Stimulated activated CD4-positive, alpha-beta T cell treated with anti-CD3 and anti-CD28 coated beads, Interleukin-1b, Interleukin-23, amount 100 ng/mL, for 4 hours (primary cell): ENCODE measurements at places on chromosomes 1 and 21.

GRCh38 chr1:221756830-221757551 lies 15.1 kb upstream of the DUSP10 start:
- DNase-seq: no peak

- DNase-seq: no peak
These were observed 480.2 kb upstream of the RUNX1 start for GRCh38 chr21:35529171-35529863.

DNA sequence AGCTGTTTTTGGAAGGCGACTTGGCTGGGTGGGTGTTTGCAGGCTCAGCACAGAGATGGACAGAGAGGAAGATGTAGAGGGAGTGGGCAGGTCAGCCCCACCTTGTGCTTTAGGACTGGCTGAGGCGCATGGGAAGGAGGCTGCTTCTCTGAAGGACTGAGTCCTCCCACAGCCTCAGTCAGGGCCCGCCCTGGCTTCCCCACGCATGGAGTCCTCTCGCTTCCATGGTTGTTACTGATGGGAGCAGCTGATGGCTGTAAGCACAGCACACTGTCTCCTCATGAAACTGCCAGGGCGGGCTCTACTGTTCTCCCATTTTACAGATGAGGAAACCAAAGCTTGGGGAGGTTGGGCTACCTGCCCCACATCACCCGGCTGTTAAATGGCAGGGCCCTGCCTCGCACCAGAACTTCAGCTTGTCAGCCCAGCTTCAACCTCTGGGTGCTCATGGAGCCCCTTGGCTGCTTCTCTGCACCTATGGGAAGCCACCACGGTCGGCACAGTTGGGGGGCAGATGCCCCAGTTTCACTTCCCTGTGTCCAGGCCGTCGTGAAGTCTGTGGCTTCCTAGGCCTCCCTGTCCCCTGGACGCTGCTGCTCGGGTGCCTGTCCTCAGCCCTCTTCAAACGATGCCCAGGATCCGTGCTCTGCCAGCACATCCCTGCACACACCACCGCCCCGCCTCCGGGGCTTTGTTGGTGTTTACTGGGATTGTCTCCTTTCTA lies 2.4 kb downstream of the TMEM201 start:
- DNase-seq: no peak

GRCh38 chr1:43867976-43868740 lies 65.4 kb upstream of the ARTN start:
- no peak for DNase-seq

DNA sequence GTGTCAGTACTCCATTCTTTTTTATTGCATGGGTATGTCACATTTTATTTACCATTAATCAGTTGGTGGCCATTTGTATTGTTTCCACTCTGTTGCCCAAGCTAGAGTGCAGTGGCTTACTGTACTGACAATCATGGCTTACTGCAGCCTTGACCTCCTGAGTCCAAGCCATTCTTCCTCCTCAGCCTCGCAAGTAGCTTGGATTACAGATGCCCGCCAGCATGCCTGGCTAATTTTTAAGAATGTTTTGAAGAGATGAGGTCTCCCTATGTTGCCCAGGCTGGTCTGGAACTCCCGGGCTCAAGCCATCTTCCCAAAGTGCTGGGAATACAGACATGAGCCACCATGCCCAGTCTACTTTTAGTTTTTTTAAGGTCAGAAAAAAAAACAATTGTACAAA lies 813 bp upstream of the SFT2D2 start:
- DNase-seq: no peak

DNA sequence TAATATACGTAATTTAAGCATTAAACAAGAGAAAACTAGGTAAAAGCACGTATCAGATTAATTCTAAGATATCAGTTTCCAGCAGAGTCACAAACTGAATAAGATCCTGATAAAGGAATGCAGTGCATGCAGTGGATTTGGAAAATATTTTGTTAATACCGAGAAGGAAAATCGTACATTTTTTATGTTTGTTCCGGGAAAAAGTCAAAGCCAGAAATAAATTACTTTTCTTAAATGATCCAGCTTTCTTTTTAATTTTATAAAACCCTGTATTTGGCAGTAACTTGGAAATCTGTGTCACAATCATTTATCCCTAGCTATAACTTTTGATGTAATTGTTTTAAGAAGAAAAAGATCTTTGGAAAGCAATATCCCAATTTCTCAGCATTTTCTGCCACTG lies 955 bp downstream of the PALMD start:
- DNase-seq: no peak

DNA sequence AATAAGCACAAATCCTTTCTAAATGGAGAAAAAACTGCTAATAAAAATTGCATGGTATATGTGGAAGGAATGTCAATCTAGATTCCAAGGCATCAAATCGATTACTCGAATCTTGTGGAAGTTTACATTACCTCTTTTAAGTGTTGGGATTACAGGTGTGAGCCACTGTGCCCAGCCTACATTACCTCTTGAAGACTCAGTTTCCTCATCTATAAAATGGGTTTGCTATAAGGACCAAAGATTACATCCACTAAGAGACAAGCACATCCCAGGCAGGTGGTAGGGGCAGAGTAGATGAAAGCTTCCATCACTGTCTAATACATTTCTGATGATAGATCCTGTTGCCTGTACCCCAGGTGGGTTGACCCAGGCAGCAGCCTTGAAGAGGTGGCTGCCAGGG lies 16.1 kb downstream of the DHCR24 start:
- DNase-seq: no peak

DNA sequence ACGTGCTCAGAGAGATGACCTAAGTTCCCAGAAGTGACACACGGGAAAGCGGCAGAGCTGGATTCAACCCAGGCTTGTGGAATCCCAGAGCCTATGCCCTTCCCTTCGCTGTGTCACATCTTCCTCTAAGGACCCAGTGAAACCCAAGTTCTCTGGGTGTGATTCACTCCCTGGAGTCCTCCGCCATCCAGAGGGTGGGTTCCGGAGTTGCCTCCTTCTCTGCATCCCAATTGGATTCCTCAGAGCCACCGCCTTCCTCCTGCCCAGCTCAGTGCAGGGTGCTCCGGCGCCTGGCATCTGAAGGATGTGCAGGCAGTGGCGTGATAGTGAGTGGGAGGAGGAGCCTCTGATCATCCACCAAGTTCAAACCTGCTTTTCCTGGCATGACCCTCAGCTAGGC lies 20.7 kb upstream of the RCC2 start:
- no peak for DNase-seq

DNA sequence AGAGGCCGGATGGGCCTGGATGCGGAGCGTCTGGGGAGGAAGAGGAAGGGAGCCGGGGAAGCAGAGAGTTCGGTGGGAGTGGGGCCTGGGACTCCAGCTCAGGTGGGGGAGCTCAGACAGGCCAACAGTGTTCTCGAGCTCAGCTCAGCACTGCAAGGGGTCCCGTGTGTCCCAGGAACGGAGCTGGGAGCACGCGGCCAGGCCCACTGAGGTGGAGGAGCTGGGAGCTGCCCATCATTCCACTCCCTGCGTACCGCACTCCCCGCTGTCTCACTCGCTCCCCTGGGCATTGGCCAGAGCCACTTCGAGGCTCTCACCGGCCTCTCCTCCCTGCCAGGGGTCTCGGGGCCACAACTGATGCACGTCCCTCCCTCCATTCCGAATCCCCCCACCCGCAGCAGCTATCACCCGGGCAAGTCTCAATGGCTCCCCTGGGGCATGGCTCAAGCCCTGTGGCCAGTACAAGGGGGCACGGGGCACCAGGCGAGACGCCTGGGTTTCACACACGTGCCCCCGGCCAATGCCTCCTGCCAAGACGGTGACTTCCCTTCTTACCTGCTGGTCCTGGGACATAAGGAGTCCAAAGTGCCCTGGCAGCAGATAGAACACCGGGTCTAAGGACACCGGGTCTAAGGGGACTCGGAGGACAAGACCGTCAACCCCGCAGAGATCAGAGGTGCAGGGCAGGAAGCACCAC lies 30.3 kb upstream of the COL6A2 start:
- DNase-seq: no peak

DNA sequence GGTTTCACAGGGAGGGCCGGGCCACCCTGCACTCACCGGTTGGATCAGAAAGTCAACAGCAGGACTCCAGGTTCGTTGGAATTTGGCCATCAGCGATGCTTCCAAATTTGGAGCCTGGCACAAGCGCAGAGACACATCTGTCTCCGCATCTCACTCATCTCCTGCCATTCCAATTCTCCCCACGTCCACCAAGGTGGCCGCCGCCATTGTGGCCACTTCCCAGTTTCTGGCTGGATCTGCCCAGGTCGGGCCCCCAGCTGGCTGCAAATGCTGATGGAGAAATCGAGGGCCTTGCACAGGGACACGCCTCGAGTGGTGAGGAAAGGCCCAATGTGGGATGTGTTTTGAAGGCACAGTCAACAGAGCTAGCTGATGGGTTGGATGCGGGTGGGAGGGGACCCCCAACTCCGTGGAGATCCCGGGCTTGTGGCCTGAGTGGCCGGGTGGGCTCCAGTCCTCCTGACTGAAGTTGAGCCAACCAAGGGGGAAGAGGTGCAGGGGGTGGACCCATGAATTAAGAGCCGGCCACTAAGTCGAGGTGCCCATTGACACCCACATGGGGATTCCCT lies 102.7 kb downstream of the CRYAA start:
- DNase-seq: no peak

- DNase-seq: no peak
These were observed 331.3 kb upstream of the SNX7 start for GRCh38 chr1:98330224-98330623.

DNA sequence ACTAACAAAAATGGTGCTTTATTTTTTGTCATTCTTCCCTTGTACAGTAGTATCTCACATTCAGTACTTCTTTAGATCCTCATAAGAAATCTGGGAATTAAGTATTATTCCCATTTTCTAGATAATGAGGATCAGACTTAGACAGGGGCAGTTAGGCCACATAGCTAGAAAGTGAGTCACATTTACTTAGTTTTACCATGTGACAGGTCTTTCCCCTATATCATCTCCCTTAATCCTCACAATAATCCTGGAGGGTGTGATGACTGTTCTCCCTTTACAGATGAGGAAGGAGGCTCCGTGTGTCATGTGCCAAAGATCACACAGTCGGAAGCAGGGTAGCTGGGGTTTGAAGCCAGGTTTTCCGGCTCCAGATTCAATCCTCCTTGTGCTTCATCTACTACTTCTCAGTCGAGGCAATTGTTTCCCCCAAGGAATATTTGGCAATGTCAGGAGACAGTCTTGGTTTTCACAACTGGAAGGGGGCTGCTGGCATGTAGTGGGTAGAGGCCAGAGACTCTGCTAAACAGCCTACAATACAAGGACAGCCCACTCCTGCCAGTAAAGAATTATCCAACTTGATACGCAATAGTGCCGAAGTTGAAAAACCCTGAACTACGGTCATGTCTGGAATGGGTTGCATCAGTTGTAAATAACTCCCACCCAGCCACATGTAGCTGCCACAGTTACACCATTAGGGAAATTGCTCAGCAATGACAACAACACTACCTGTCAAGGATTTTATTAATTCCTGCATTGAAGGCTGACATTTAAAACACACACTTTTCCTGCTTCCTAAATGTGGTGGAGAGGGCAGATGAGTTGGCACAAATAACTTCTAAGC lies 54.5 kb downstream of the C8B start:
- no peak for DNase-seq

DNA sequence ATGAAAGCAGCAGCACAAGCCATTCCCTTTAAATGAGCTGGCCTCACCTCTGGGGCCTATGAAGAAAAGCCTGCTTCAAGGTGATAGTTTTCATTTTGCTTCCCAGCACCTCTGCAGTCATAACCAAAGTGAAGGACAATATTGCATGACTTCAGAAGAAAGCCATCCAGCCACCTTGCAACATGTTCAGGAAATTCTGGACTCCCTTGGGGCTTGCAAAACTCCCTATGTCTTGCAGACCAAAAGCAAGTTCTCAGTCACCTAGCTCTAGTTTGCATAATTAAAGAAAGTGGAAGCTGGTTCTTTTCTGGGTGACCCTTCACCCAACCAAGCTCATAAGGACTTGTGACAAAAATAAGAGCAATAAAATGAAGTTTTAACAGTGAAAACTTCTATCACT lies 87.6 kb downstream of the GFI1 start:
- no peak for DNase-seq

DNA sequence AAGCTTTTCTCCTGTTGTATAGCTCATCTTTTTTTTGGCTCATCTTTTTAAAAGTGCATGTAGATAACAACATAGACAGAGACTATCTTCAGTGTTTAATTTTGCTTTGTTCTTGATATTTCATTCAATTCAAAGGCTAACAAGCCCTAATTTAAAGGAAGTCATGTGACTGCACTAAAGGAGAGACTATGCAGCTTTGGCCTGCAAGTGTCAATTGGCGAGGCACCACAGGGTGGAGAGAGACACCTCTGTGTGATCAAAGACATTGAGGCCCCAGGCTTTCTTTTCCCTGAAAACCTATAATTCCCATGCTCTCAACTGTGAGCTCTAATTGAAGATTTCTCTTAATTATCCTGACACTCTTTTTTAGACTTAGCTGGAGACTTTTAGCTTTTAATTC lies 53.6 kb downstream of the CHODL start:
- no peak for DNase-seq
